ENCODE measurements at places on chromosomes 6 and 20.

DNA sequence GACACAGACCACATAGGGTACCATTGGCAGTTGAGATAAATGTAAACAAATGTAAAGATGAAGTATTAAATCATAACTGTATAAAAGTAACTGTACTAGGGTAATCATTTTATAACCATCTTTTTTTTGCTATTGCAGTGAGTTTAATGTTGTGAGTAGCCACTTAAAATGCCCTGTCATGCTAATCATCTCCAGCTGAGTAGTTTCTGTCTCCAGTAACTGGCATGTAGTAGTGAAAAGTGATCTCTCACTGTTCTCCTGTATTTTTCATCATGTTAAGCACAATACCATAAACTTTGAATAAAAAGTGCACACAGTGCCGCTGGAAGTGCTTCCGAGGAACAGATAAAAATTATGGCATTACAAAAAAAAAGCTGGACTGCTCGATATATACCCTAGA is 45.0 kb upstream of the OPRM1 start:
- no peak for DNase-seq

DNA sequence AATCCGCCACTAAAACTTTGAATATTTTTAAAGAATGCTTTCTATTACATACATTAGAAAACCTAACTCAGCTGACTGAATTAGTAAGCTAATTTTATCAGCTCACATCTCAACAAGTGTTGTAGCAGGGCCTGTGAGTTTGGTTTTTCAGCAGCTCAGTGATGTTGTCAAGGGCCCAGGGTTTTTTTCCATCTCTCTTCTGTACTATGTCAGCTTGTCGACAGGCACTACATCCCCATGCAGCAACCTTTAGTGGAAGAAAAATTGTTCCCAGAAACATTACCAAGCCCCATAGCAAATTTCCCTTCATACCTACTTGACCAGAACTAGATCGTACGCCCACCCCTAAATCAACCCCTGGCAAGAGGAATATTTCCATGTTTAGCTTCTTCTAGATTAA is 170.3 kb upstream of the TNFAIP3 start:
- DNase-seq, result no peak

DNA sequence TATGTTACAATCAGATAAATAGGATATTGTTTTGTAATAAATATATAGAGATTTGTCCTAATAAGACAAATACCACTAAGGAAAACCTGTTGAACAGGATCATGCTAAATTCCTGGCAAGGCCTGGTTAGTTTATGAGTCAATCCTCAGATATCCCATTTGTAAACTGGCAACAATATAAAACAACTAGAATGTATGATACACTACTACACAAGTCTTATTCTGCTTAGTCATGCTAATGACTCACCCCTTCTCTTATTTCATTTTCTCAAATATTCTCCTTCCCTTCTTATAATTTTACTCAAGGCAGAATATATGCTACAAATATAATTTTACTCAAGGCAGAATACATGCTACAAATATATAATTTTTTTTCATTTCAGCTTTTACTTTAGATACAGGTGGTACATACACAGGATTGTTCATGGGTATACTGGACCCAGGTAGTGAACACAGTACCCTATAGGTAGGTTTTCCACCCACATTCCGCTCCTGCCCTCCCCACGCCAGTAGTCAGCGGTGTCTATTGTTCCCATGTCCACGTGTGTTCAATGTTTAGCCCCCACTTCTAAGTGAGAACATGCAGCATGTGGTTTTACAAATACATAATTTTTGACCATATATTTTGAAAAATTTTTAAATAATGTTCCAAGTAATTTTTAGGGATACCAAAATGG is 6.3 kb downstream of the OSER1 start:
- DNase-seq, result no peak

GRCh38 chr20:5002077-5002413 is 735 bp upstream of the SLC23A2 start:
- no peak for DNase-seq

DNA sequence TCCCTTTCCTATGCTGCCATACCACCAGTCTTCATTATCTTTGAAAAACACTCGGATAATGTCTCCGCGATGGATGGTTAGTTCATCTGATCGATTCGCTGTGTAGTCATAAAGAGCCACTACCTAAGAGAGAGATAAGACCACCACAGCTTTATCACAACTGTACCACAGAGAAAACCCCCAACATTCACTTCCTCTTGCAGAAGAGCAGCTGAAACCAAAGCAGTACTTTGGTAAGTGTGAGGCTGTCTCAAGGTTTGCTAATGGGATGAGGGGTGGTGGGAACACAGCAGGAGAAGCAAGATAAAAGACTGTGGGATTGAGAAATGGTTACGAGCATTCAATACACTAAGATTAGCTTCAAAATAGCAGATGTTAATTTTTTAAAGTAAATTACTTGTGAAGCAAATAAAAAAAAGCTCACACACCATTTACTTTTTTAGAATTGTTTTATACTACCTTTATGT is 142.1 kb downstream of the MYB start:
- DNase-seq, result peak; percentile 87

DNA sequence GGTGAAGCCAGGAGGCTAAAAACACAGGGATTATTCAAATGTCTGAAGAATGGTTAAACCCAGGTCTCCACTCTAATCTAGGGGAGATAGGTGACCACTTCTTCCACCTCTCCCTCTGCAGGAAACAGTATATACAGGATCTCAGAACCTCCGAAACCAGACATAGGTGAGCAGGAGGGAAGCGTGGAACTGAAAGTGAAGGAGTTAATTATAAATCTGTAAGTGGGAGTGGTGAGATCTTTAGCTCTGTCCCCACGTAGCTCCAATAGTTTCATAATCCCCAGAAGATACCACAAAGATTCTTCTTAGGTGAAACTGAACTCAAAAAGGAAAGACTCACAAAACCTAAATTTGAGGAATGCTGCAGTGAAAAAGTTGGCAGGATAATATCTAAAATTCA is 76.8 kb downstream of the THEMIS start:
- no peak for DNase-seq

GRCh38 chr20:44247586-44248409 is 690 bp downstream of the GDAP1L1 start:
- DNase-seq, result peak; percentile 1

DNA sequence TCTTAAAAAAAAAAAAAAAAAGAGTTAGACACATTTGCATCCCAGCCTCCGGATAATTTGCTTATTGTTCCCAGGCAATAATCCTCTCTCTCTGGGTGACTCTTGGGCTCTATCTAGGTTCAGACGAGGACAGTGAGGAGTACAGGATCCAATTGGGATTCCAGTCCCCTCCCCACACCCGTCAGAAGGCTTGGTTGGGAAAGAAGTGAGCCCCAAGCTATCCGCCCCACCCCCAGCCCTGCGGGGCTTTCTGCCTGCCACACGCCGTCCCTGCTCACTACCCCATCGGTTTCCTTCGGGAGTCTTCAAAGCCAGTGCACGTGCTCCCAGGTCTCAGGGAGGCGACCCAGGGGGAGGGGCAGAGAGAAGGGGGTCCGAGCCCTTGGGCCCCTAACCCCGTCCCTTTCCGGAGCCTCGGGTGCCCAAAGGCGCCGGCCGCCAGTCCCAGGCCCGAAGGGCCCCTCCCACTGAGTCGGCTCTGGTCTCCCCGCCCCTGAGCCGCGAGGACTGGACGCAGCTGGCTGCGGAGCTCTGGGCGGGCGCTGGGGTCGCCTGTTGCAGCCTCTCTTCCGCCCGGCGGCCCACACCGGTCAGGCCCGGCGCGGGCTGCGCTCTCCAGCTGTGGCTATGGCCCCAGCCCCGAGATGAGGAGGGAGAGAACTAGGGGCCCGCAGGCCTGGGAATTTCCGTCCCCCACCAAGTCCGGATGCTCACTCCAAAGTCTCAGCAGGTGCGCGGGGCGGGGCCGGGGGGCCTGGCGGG is 2.5 kb downstream of the MYMX start:
- no peak for DNase-seq

GRCh38 chr6:118618676-118619377 is 32.6 kb downstream of the CEP85L start:
- peak; percentile 6 for DNase-seq

GRCh38 chr6:100892693-100893092 is 11.6 kb upstream of the ASCC3 start:
- DNase-seq, result no peak

- no peak for DNase-seq
Observed at GRCh38 chr20:29410806-29411457, 1846.5 kb upstream of the DEFB115 start.

- DNase-seq, result no peak
Observed at GRCh38 chr6:93327857-93328256, 91.5 kb downstream of the EPHA7 start.

DNA sequence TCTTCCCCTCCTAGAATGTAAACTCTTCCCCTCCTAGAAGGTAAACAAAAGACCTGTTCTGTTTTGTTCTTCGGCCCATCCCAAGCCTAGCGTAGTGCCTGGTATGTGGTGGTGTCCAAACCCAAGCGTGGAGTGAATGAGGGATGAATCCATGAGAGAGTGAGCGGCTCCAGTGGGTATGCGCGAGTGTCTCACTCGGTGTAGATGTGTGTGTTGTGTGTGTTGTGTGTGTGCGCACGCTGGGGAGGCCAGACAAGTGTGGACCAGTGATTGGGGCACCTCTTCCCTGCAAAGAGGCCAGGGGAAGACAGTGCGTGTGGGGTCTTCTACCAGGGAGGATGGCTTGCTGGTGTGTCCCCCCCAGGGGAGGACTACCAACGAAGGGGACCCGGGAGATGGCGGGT is 392 bp upstream of the SLC2A10 start:
- no peak for DNase-seq

DNA sequence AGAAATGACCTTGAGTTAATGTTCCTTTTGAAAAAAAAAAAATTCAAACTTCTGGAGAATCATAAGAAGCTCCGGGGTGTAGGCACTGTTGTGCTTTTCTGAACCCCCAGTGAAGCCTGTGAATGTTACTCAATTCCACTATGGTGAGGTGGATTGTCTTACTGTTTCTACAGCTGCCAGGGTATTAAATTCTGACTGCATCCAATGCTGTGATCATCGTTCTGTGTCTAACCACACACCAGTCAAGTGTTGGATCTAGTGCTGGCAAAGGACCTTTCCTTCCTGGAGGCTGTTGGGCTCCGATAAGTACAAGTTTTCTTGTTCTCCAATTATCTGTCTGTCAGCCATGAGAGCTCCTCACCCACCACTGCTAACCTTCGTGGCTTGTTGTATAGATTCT is 162.0 kb upstream of the EPHA7 start:
- DNase-seq, result no peak

DNA sequence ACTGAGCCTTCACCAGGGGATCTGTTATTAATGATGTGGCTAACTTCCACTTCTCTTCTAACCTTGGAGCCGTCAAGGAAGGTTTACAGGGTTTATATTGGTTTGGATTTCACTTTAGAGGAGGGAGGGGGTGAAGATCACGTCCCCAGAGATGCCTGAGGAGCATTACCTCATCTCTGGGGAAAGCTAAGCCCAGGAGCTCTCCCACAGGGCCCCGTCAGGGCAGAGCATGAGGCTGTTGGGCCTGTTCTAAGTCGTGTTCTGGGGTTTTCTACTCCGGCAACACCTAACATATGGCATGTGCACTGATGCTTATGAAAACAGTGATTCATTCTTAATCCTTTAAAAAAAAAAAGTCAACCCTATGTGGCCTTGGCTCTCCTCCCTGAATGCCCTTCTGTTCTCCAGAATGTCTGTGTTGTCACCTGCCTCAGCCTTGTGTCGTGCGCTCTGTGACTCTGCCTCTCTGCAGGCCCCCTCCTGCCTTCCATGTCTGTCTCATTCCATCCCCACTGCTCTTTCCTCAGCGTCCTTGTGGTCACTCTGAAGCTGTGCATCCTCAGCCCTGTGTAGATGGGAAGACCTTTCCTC is 97.4 kb upstream of the JARID2 start:
- DNase-seq, result no peak

DNA sequence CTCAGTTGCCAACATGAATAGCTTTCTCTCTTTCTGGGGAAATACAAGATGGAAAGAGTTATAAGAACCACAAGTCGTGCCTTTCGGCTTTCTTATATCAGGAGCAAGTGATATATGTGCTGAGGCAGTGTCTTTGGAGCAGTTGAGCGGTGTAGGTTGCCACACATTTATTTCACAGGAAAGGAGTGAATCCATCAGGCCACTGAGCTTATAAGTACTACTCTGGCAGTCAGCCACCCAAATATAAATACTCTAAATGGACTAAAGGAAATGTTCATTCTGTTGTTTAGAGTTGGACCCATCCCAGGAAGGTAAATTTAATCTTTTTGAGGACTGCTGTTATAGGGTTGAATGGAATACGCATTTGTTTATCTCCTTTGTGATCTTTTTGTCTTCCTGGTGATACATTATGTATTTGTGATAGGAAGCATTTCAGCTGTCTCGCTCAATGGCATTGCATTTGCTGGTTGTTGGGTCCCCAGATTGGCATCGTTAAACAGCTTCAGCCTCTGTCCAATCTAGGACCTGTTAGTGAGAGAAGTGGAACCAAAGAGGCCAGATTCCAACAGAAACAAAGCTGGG is 139.7 kb downstream of the SOBP start:
- no peak for DNase-seq

- no peak for DNase-seq
Observed at GRCh38 chr20:25067102-25067987, 9.4 kb upstream of the ACSS1 start.

DNA sequence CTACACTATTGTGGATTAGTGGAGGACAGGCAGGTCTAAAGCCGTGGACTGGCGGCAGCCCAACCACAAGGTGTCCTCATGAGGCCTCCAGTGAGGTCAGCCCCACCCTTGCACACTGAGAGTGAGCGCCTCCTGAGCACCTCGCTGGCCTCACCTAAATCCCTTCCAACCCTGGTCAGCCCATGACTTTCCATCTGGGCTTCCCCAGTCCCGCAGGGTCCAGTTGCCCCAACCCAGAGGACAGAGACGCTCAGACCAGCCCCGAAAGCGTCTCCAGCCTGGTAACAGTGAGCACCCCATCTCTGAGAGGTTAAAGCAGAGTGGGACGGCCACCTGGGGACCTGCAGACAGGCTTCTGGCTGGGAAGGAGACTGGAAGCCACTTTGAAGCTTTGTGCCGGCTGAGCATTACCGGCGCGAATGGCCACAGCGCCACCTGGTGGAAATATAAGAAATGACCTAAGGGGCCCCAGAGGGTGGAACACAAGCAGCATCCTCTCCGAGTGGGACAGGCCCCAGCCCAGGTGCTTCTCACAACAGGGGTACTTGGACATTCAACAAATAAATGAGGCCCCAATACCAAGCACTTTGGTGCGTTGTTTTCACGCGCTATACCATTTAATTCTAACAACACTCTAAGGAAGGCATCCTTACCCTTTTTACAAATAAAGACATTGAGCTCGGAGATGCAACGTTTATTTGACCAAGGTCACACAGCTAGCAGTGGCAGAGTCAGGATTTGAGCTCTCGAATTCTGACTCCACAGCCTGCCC is 65.7 kb upstream of the TOP1 start:
- DNase-seq, result peak; percentile 67

GRCh38 chr6:41656002-41656691 is 17.9 kb downstream of the MDFI start:
- no peak for DNase-seq
